ENCODE measurements at places on chromosomes 7 and 10.

DNA sequence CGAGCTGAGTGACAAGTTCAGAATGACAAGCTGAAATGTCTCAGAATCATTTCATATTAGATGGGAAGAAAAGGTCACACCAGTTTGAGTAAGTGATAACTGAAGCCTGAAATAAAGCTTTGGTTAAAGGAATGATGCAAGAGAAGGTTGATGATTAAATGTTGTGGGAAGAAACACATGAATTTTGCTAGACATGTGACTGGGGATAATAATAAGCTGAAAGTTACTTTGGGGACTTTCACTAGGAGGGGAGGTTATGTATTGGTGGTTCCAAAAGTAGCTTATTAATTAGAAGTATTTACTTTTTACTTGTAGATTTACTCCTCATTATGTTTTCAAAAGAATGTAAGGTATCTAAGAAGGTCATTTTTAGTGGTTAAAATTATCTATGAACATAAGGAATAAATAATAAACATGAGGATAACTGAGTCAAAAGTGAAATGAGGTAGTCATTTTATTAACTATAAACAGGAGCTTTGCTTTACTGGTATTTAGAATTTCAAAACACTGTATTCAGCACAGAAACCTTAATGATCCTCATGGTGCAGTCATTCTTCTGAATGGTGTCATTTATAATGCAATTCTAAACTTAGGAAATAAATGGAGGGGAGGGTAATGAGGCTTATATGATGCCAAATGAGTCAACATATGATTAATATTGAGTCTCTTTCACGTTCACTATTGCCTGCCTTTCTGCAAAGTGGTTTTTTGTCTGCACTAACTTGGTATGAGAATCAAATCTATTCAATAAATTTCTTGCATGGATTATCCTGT is 63.7 kb downstream of the PRKG1 start:
- no peak for DNase-seq

- DNase-seq = no peak
These were observed 150.6 kb downstream of the WNT2 start for GRCh38 chr7:117172283-117172682.

DNA sequence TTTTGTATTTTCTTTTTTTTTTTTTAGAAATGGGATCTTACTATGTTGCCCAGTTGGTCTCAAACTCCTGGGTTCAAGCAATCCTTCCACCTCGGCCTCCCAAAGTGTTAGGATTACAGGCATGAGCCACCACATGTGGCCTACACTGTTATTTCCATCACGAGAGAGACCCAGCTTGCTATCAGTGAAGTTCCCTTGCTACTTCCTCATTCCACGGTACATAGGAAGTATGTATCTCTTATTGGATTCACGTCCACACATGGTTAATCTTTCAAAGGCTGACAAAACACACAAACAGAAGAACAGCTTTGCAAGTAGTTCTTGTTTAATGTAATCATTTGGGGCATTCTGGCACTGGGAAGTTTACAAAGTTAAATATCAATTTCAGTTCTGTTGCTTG is 50.9 kb downstream of the DCLRE1A start:
- DNase-seq = no peak

GRCh38 chr7:81845744-81846241 is 75.9 kb upstream of the HGF start:
- DNase-seq = no peak

DNA sequence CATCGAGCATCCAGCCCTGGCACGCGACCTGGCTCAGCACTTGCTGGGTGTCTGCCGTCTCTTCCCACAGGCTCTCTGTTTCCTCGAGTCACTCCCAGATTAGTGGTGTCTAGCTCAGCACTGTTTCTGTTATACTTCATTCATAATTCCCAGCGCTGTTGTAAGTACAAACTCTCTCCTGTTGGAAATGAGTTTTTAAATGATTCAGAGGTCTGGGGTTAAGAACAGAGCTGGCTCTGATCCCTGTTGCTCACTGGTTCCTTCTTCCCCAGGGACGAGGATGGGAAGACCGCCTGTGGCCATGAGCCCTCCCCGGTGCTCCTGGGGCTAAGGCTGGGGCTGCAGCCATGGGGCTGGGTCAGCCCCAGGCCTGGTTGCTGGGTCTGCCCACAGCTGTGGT is 17.3 kb upstream of the C10orf95 start:
- DNase-seq = no peak

DNA sequence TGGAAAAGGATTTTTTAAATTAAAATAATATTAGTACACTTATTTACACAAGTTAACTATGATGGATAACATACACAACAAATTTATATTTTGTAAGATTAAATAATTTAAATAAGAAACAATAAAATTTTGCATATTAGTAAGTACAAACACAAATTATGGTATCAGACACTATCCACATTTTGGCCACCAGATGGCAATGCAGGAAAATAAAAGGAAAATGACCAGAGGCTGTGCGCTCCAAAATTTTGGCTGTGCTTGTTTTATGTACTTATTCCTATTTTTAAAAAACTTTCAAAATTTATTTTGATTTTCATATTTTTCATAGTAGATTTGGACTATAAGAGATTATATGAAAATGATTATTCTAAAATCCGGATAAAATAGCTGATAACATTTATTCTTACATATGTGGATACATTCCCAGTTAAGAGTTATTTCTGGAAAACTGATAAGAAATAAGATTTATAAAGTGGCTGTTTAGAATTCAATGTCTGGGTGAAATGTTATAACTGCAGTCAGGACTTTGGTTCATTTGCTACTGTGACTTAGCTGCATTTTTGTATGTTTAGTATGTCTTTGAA is 274.7 kb upstream of the HGF start:
- no peak for DNase-seq
